Hepatocyte (in vitro differentiated cells): ENCODE measurements at places on chromosomes 5 and 9. TPM values are rescaled to one million over a fixed set of nuclear protein-coding genes. Genes with fewer than 3 reads are reported as not detected.

DNA sequence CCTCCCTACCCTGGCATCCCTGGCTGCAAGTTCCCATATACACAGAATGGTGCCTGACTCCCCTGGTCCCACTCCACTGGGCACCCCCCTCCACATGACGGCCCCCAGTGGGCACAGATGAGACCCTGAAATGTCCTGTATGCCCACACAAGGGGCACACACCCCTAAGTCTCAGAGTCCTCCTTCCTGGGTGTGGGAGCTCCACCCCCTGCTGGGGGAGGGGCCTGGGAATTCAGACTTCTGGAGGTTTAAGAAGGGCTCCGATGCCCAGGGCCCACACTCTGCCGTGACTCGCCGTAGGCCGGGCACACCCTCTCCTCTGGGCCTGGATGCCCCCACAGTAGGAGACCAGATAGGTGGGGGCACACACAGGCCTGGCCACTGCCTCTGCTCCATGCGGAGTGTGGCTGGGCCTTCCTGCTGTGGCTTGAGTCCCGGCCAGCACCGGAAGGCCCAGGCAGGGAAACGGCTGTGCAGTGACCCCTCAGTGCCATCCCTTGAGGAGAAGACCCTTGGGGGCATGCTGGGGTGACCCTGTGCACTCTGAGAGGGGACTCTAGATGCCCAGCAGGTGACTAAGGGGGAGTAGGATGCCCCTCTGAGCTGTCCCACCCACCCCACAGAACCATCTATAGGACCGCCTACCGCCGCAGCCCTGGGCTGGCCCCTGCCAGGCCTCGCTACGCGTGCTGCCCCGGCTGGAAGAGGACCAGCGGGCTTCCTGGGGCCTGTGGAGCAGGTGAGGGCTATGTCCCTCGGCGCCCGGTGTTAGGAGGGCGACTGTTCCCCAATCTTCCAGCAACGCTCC lies 6.5 kb downstream of the EGFL7 start:
- DNase-seq, result no peak

GRCh38 chr5:109833946-109834345 lies 144.2 kb downstream of the MAN2A1 start:
- no peak for DNase-seq

DNA sequence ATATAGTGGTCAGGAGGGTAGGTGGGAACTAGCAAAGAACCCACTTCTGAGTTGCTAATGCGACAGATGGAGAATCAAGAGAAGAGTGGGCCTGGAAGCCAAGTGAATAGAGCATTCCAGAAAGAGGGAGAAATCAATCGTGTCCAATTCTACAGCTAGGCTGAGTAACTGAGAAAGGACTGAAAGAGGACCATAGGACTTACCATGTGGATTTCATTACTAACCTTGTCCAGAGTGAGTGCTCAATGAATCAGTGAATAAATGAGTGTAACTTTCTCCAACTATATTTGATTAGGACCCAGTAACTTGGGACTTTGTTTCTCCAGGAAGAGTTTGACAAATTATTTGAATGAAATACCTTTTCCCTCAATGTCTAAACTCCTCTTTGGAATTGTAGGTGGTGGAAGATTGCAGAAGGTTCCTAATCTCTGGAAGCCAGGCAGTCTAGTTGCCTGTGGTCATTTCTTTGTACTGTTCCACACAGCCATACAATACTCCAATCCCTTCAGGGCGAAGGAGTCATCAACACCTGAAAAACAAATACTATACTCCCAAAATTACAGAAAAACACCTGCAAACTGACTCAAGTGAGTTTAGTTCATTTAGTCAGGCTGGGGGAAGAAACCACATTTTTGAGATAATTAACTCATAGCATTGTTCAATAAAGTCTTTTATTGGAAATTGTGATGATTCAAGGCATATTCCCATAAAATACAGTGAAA lies 2.6 kb upstream of the F2RL1 start:
- no peak for DNase-seq

DNA sequence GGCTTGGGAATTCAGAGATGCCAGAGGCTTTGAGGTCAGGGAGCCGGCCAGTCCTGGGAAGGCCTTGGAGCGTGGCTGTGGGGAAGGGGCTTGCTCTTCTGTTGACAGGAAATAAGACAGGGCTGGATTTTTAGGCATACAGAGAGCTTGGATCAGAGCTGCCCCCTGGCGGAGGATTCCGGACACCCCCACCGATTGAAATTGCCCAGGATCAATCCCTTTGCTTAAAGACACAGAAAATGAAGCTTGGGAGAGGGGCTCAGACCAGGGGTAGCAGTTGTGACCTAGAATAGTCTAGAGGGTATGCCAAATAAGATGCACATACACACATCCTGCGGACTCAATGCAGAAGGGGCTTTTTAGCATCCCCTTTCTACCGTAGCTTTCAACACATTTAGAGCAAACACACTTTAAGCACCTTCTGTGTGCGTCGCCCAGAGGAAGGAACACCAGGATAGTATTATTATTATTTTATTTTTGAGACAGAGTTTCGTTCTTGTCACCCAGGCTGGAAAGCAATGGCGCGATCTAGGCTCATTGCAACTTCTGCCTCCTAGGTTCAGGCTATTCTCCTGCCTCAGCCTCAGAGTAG lies 1.7 kb upstream of the NTMT1 start:
- DNase-seq, result peak; percentile 68

DNA sequence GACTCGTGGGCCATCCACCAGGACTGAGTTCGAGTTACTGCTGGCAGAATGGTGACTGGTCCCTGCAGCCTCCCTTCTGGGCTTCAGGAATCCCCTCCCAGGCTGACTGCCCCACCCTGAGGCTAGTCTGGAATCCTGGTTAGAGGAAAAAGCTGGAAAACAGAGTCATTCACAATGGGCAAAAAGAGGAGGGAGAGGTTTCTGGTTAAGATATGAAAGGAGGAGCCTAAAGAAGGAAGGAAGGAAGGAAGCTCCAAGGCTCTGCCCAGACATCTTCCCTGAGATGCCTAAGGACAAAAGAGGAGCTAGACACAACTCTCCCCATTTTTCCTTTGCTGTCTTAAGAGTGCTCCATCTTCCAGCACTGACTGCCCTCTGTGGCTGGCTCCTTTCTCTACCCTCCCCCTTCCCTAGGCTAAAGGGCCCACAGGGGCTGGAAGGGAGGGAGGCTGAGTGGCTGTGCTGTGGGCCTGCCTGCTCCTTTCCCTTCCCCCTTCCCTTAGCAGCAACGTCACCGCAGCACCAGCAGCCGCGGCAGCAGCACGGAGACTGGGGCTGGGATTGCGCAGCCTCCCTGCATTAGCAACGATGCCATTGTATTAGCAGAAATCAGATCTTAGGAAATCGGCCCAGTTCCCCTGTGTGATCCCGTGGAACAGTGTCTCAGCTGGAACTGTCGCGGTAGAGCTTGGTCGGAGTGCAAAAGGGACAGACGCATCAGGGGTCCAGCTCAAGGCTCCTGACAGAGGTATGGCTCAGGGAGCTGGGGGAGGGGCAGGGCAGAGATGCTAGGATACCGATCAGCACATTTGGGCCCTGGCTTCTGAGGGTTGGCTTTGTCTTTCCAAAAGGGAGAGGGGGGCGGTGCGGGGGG lies 48.7 kb downstream of the RUSC2 start:
- peak; percentile 77 for DNase-seq

DNA sequence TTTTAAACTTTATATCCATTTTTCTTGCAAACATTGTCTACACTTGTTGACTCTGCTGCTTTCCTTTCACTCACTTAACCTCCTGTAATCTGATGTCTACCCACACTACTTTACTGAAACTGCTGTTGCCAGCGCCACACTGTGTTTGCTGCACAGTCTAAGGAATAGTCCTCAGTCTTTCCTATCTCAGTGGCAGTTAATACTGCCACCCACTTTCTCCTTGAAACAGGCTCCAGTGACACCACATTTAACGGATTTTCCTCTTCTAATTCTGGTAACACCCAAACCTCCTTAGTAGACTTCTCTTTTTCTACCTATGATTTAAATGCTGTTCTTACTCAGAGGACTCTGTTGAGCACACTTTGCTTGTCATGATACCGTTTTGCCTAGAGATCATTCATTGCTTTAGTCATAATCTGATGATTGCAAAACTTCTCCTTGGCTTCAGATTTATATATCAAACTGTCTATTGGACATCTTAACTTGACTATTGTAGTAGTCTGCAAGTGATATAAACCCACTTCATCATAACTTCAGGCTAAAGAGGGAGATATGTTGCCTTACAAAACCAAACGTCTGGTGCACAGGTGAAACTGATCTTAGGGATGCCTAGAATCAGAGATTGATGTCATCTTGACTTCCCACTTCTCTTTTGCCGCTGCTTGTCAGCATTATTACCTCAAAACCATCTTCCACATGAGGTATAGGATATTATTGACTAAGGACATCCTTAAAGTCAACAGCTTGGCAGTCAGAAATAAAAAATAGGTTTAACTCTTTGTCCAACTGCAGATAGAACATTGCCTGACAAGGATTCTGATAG lies 94.1 kb downstream of the CDC42SE2 start:
- no peak for DNase-seq

- DNase-seq, result no peak
Observed at GRCh38 chr9:27019589-27019988, 14.1 kb upstream of the LRRC19 start.

- DNase-seq, result no peak
Observed at GRCh38 chr9:105973951-105974351, 279.6 kb downstream of the TMEM38B start.

- peak; percentile 2 for DNase-seq
Observed at GRCh38 chr5:134459010-134459403, 47.3 kb upstream of the CDKN2AIPNL start.

- DNase-seq, result peak; percentile 65
Observed at GRCh38 chr5:61659221-61659696, 327.2 kb downstream of the ZSWIM6 start.

DNA sequence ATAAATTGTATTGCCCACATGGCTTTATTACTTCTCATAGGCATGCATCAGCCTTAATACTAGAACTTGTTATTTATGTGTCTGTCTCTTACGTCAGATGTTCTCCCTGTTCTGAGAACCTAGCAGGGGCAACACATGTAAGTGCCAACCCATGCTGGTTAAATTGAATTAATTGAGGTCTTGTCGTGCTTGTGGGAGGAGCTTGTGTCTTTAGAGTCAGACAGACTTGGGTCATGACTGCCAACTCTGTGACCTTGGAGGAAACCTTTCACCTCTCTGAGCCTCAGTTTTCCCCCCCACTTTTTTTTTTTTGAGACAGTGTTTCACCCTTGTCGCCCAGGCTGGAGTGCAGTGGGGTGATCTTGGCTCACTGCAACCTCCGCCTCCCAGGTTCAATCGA lies 2.2 kb upstream of the MEGF9 start:
- no peak for DNase-seq

GRCh38 chr5:151113651-151114050 lies 32.8 kb upstream of the TNIP1 start:
- DNase-seq, result no peak

DNA sequence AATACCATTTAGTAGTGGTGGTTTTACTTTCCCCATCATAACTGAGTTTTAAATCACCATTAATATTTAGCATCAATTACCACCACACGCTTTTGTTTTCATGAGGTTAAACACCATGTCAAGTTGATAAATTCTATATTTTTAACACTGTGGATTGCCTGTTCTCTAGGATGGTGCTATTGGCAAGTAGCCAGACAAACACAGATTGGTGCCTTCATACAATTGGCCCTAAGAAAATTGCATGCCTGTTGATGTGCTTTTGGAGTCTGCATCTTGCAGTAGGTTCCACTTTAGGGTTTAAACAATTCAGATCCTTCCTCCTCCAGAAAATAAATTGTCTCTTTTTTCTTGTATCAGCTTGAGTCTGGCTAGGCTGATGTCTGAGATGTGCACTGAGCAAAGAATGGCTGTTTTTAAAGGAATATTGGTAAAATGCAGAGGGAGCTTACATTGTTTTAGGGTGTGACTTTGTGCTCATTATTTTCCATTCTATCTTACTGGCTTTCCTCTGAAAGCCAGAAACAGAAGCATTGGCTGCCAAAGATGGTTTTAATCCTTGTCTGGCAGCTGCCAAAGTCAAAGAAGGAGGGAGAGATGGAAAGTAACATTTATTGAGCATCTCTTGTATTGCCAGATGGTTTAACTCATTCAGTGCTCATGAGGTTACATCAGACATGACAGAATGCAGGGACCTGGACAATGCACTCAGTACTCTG lies 19.6 kb upstream of the MAN2A1 start:
- no peak for DNase-seq

DNA sequence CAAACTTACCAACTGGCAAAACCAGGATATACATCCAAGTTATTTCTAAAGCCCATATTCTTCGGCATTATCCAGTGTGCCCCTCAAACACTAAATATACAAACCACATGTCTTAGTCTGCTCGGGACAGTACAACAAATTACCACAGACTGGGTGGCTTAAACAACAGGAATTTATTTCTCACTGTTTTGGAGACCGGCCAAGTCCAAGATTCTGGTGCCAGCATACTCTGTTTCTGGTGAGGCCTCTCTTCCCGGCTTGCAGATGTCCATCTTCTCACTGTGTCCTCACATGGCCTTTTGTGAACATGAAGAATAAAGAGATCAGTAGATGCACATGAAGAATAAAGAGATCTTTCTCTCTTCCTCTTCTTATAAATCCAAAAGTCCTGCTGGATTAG lies 12.9 kb upstream of the SLCO6A1 start:
- DNase-seq, result peak; percentile 23

DNA sequence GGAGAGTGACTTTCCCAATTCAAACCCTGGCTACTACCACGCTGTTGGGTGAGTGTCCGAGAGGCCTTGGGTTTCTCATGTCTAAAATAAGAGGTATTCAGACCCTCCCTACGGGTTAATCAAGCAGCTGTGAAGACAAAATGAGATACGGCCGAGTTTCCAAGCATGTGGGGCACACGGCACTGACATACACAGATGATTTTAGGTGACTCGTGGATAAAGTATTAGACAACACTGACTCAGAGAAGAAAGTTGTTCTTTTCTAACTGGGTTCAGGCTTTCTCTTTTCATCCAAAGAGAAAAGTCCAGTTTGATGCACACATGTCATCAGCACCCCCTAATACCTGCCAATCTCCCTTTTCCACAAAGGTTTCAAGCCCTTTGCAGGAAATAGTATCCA lies 15.6 kb downstream of the FOXI1 start:
- no peak for DNase-seq

DNA sequence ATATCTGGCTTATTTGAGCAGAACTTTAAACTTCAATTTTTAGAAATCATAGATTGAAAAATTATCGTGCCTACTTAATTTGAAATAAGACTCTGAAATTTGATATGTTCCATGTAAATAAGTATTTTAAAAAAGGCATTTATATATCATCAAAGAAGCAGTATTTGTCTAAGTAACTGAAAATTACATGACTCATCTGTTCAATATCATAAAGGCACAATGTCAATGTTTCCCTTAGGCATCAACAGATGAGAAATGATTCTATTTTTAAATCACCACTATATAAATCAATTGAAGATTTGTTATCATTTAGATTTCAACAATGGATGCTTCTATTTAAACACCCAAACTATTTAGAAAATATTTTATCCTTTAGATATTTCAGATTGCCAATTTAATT lies 142.9 kb upstream of the POU5F2 start:
- DNase-seq, result no peak

HRH2 gene
- 2.2 and 2.4 TPM in 2 replicates for polyA plus RNA-seq

ATP10B gene
- polyA plus RNA-seq, result 1.4 and 2.7 TPM in 2 replicates

SNCAIP gene
- polyA plus RNA-seq, result 7.1 and 11.4 TPM in 2 replicates

NUTM2F gene
- polyA plus RNA-seq, result 0.29 and 0.89 TPM in 2 replicates

CD14 gene
- polyA plus RNA-seq, result 0.45 and 1.9 TPM in 2 replicates

IL4 gene
- not detected in 2 replicates for polyA plus RNA-seq

SLC44A1 gene
- polyA plus RNA-seq, result 26.4 and 31.3 TPM in 2 replicates
